ENCODE measurements at places on chromosomes 4 and X.

DNA sequence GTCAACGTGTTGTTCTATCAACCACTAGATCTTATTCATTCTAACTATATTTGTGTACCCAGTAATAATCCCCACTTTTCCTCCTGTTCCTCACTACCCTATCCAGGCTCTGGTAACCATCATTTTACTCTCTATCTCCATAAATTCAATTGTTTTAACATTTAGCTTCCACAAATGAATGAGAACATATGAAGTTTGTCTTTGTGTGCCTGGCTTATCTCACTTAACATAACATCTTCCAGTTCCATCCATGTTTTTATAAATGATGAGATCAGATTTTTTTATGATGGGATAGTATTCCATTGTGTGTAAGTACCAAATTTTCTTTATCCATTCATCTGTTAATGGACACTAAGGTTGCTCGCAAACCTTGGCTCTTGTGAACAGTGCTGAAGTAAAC, 59.9 kb upstream of the IBSP start:
- DNase-seq = no peak

- DNase-seq = no peak
These were observed 5.7 kb downstream of the IL2 start for GRCh38 chr4:122450847-122451246.

DNA sequence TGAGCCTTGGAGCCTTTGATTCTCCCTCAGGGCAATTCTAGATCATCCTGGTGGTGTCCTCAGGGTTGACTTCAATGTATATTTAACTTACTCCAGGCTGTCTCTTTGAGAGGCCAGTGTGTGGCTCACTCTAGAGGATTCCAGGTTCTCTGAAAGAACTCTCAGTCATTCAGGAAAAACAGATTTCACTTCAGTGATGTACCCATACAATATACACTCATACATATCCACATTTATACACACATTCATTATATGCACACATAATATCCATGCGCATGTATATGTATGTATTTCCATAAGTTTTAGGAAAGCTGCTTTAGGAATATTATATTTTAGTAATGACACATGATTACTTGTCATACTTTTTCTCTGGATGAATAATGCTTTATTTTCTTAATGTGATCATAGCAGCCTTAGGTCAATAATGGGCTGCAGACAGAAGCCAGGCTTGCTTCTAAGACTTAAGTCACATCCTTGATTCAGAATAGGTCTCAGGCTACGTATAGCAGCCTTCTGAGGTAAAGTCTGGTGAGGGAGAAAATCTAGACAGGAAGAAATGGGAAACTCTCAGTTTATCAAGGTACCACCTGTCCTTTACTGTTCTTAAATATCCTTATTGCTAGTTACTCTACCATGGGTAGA, 397.0 kb downstream of the GPAT3 start:
- no peak for DNase-seq

GRCh38 chrX:130543603-130544325, 142.0 kb downstream of the RBMX2 start:
- no peak for DNase-seq

DNA sequence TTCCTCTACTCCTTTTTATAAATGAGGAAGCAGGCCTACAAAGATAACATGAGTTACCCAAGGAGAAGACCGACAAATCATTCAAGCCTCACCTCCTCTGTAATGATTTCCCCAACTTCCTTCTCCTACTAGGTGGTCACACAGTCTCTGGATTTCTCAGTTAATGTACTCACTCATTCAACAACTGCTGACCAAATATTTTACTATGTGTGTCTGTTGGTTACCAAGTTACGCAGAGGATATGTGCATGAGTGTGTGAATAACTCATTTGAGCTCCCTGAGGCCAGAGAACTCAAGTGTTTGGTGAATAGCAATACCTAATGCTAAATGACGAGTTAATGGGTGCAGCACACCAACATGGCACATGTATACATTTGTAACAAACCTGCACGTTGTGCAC, 10.4 kb downstream of the CASK start:
- no peak for DNase-seq

DNA sequence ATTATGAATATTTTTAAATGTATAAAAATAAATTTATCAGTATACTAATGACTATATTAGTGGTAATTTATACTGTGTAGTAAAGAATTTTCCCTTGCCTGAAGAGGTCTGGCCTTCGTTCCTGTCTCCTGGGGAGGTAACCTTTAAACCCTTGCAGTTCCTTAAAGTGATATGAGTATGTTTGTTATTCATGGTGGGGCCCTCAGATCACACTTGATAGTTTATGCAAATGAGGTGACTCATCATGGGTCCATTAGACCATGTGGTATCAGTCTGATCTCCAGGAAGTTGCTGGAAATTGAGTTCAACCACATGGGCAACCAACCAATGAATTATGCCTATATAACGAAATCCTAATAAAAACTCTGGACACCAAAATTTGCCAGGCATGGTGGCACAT, 904.1 kb downstream of the RPA4 start:
- DNase-seq = no peak

GRCh38 chr4:169907705-169908104, 118.5 kb downstream of the MFAP3L start:
- DNase-seq = no peak

- DNase-seq = no peak
These were observed 30.6 kb downstream of the HERC6 start for GRCh38 chr4:88409206-88409605.

DNA sequence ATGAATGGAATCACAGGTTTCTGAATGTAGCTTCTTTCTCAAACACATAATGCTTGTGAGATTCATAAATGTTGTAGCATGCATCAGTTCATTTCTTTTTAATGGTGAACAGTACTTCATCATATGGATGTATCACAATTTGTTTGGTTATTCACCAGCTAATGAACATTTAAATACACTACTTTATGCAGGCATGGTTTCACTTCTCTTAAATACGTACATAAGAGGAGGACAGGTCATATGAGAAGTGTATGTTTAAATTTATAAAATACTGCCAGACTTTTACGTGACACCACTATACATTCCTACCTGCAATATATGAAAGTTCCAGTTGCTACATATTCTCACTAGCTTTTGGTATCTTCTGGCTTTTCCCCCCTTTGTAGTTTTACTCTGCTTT, 65.4 kb downstream of the ANKRD17 start:
- DNase-seq = no peak

GRCh38 chrX:154802947-154803346, 2.3 kb downstream of the MPP1 start:
- DNase-seq = no peak

- no peak for DNase-seq
These were observed 212.4 kb upstream of the PACRGL start for GRCh38 chr4:20487852-20488251.

GRCh38 chrX:144627947-144628346, 619.4 kb upstream of the SPANXN1 start:
- DNase-seq = no peak

DNA sequence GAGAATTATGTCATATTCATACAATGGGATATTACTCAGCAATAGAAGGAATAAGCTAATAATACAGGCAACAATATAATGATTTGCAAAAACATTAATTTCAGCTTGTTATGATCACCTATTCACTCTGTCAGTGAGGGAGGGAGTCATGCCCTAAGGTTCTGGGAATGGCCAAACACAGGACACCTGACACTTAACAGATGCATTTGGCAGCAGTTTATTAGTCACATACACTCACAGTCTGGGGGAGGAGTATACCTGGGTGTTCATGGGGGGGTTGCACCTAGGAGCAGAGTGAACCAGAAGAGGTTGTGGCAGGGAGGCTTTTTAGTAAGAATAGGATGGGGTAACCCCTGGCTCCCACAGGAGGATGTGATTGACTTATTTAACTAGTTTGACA, 38.3 kb downstream of the SERPINA7 start:
- no peak for DNase-seq

- DNase-seq = no peak
These were observed 82.8 kb downstream of the PPP4R3C start for GRCh38 chrX:27380163-27380845.

- DNase-seq = no peak
These were observed 767 bp downstream of the PAQR3 start for GRCh38 chr4:78938474-78938867.

GRCh38 chrX:12894074-12895030, 12.1 kb upstream of the TLR8 start:
- DNase-seq = peak; percentile 1

GRCh38 chrX:121258545-121258944, 211.1 kb downstream of the GLUD2 start:
- no peak for DNase-seq

DNA sequence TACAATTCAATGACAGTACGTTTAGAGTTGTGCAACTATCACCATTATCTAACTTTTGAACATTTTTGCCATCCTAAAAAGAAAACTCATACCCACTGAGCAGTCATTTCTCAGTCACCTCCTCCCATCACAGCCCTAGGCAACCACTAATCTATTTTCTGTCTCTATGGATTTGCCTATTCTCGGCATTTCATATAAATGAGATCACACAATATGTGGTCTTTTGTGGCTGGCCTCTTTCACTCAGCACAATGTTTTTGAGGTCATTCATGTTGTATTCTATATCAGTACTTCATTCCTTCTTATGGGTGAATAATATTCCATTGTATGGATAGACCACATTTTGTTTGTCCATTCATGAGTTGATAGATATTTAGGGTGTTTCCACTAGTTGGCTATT, 103.0 kb downstream of the PPEF1 start:
- DNase-seq = no peak

GRCh38 chr4:15003891-15004738, 1.8 kb downstream of the CPEB2 start:
- DNase-seq = peak; percentile 49

GRCh38 chr4:105551965-105552746, at the start of gene ARHGEF38:
TSS of gene ARHGEF38 (plus strand) at chr4:105552620. CDS start at chr4:105552766, 146 bp downstream.
- DNase-seq = no peak

DNA sequence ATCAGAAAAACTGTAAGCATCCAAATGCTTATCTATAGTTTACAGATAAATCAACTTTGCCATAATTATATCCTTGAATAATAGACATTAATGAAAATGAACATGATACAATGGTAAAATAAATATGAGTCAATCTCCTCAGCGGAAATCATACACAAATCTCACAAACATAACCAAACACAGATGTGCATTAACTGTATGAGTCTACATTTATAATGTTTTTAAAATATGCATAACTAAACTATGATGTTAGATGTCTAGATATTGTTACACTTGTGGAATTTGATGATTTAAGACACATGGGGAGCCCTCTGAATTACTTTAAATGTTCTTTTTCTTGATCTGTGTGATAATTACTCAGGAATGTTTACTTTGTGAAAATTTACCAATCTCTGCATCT, 951.2 kb downstream of the TECRL start:
- DNase-seq = no peak

DNA sequence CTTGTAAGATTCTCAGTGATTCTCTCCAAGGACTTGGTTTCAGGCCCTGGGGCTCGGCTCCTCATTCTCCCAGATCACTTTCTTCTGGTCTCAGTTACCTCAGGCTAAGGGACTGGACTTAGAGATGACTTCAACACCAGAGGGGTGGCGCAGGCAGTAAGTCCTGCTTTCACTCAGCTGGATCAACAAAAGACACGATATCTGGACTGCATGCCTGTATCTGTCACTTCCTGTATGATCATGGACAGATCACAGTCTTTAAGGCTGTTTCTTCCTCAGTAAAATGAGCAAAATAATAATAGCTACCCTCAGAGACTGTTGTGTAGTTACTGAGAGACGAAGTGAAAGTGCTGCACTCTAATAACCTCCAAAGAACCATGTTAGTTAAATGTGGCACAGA, 19.5 kb upstream of the CXCR3 start:
- DNase-seq = no peak

- no peak for DNase-seq
These were observed 68.4 kb upstream of the IQCM start for GRCh38 chr4:149884046-149884445.

- DNase-seq = no peak
These were observed 63.0 kb upstream of the HHIP start for GRCh38 chr4:144582975-144583374.

- no peak for DNase-seq
These were observed 9.6 kb downstream of the BMP3 start for GRCh38 chr4:81040012-81040659.

DNA sequence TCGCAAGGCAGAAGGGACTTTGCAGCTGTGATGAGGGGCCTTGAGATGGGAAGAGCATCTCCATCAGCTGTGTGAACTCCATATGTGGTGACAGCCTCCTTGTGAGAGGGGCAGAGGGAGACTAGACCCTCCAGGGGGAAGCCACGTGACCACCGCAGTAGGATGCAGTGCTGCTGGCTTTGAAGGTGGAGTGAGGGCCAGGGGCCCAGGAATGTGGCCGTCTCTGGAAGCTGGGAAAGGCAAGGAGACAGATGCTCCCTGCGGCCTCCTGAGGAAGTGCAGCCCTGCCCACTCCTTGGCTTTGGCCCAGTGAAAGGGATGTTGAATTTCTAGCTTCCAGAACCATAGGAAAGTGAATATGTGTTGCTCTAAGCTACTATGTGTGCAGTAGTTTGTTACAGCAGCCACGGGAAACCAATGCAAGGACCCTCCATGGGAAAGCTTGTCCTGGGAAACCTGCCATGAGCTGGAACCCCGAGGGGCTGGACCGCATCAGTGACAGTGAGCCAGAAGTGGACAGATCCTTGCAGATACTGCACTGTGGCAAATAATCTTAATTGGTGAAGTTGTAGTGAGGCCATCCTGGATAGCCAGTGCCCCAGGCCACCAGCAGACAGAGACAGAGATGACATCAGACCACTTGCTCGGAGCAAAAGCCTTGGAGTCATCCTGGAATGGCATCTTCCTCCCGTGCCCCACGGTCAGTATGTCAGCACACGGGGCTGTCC, 35.4 kb upstream of the SORCS2 start:
- no peak for DNase-seq

GRCh38 chrX:116872931-116873330, 410.2 kb upstream of the CT83 start:
- no peak for DNase-seq

Data from effector memory CD4-positive, alpha-beta T cell (primary cell).